Fibroblast of lung (primary cell): ENCODE measurements at places on chromosomes 2 and 18. TPM values are rescaled to one million over a fixed set of nuclear protein-coding genes. Genes with fewer than 3 reads are reported as not detected.

Gene KIAA2012
- under 0.01 TPM in 1 of 2 replicates, not detected in the other for total RNA-seq

Gene AKAIN1
- not detected in 2 replicates for total RNA-seq

Gene EVA1A
- 16.2 and 31.7 TPM in 2 replicates for total RNA-seq

Gene ATP6V1B1
- 0.77 and 2.1 TPM in 2 replicates for total RNA-seq

Gene PKDCC
- total RNA-seq = 63.9 and 70.1 TPM in 2 replicates

Gene MFF
- total RNA-seq = 77.9 and 93.0 TPM in 2 replicates

Gene HOXD3
- total RNA-seq = not detected in 2 replicates

Gene STARD6
- 0.33 TPM in 1 of 2 replicates, not detected in the other for total RNA-seq

DNA sequence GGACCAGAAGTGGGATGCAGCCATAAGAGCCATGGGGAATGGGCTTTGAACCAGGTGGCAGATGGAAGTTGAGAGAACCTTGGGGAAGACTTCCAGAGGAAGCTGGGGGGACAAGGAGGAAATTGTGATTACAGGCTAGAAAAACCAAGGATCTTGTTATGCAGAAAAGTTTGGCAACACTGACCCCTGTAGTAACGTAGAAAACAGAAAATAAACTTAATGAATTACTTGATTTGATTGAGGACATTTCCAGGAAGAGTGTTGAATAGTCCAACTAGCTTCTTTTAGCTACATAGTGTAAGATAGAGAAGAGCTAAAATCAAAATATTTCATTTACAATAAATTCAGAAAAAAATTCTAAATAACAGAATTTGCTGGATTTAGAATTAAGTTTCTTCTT is 91.9 kb upstream of the GPC1 start:
- DNase-seq = peak; percentile 29

DNA sequence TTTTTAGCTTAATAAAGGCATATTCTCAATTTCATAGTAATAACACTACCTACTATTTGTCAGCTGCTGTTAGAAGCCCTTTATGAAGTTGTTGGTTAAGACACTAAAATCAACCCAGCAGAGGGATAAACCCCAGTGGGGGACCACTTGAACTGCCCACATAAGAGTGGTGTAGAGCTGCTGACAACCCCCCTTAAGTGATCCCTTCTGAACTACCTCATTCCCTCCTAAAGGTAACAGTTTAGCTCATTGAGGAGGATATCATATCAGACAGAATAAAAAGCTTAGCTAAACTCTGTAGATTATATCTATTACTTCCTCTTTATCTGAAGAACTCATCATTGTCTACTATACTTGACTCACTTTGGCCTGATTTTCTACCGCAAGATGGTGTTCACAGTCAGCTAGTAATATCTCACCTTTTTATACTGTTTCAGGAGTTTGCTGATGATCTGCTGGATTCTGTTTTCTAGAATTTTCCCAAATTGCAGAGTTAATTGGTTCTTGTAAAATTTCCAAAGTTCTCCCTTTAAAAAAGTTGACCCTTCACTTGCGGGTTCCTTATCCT is 16.2 kb downstream of the GALM start:
- DNase-seq = no peak

- DNase-seq = peak; percentile 72
These were observed at the start of gene SETBP1 for GRCh38 chr18:44680273-44681075. TSS of gene SETBP1 (plus strand) at chr18:44680888. CDS start at chr18:44701347, 20,459 bp downstream.

DNA sequence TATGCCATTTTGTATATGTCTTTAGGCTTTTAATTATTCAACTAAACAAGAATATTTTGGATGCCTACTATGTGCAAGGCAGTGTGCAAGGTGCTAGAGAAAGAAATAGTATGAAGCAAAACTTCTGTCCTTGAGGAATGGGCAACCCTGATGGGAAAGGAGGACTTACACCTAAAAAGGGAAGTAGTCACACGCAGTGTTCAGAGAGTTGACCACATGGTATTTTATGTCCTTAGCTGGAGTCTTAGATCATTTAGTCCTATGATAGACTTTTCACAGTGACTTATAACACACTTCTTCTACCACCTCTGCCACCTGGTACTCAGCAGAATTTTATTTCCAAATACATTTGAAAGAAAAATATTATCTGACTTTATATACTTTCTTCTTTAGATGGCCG is 291.6 kb downstream of the PLCL1 start:
- DNase-seq = no peak

GRCh38 chr2:241268716-241269445 is 46.6 kb downstream of the HDLBP start:
- peak; percentile 39 for DNase-seq

DNA sequence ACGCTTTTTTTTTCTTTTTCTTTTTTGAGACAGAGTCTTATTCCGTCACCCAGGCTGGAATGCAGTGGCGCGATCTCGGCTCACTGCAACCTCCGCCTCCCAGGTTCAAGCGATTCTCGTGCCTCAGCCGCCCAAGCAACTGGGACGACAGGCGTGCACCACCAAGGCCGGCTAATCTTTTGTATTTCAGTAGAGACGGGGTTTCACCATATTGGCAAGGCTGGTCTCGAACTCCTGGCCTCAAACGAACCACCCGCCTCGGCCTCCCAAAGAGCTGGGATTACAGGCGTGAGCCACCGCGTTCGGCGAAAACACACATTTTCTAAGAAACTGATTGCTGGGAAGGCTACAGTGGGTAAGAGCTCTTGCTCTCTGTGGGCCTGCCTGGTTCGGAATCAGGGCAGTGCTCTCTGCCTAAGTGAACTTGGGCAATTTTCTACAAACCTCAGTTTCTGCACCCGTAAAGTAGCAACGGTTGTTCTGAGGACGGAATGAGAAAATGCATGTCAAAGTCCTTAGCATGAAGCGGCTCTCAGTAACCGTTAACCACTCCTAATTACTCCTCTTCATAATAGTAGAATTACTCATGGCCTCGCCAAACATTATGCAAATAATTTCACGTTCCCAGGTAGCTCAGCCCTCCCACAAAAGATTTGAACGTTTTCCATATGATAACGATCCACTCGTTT is 1.0 kb upstream of the PMAIP1 start:
- DNase-seq = peak; percentile 49

DNA sequence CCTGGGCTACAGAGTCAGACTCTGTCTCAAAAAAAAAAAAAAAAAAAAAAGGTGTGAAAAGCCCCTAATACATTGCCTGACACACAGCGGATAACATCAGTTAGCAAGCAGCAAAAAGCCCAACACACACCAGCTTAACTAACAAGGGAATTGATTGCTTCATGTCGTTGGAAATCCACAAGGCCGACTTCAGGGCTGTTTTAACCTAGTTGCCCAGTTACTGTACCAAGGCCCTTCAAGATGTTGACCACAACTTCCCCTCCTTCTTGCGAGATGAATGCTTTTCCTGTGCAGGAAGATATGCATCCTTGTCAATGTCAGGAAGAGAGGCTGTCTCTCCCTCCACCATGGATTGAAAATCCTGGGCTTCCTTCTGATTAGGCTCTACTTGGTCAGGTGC is 202.9 kb downstream of the MIB1 start:
- no peak for DNase-seq

- DNase-seq = no peak
These were observed 97.5 kb upstream of the ZFP36L2 start for GRCh38 chr2:43323857-43324256.

DNA sequence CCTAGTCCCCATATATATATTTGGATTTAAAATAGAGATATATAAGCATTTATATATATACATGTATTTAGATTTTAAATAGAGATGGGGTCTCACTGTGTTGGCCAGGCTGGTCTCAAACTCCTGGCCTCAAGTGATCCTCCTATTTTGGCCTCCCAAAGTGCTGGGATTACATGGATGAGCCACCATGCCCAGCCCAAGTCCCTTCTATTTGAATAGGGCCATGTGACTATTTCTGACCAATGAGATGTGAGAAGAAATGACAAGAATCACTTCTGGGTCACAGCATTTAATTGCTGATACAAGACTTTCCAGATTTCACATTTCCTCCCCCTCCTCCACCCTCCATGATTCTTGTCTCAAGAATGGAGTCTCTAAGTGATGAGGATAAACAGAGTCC is 6.4 kb upstream of the RBM43 start:
- DNase-seq = no peak

DNA sequence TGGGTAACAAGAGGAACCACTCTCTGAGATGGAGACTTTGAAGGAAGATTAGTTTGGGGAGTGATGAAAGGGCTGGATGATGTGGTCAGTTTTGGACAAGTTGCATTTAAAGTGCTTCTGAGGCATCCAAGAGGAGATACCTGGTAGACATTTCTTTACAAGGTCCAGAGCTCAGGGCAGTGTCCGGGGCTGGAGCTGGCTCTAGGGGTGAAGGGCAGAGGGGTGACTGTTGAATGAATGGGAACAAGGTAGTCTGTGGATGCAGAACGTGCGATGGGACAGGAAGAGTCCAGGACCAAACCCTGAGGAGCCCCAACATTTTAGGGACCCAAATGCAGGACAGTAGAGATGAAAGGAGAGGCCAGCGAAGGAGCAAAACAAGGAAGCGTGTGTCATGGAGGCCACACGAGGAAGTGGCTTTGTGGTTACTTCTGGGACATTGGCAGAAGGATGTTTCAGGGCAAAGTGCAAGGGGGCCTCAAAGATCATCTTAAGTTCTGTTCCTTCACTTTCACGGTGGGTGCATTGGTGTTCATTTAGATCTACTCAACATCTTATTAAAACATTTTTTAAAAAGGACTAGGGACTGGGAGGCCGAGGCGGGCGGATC is 13.6 kb upstream of the GPR35 start:
- no peak for DNase-seq

- DNase-seq = no peak
These were observed 119.0 kb downstream of the GALNT13 start for GRCh38 chr2:153990771-153991170.

DNA sequence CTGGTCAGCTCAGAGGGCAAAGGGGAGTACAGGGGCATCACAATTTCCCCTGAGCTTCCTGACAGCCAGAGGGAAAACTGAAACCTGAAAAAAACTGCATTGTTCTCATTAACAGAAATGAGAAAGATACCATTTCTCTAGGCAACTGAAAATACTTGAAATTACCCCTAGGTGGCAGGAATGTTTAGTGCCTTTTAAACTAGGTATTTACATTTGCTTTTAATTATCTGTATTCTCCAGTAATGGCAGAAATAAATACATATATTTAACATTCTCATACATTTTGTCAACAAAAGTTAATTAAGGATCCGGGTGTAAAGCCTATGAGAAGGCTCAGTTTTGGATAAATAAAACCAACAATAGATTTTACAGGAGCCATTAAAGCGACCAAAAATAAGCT is 34.5 kb downstream of the RPL31 start:
- DNase-seq = peak; percentile 67

DNA sequence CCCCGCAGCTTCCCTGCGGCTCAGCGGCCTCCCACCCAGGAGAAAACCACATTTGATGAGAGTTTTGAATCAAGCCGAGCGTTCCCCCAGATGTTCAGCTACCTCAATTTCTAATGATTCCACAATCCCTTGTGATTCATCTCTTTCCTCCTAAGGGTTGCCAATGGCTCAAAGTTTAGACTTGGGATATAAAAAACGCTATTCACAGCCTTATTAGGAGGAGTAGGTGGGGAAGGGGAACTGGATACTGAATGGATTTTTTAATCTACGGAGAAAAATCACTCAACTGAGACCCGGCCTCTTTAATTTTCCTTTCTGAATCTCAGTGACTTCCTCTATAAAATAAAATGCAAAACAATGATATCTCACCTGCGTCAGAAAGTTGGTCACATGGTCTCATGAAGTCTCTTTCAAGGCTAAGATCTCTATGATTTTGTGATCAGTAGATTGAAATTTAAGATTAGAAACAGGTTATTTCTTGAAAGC is 192.6 kb upstream of the TCF4 start:
- peak; percentile 64 for DNase-seq

DNA sequence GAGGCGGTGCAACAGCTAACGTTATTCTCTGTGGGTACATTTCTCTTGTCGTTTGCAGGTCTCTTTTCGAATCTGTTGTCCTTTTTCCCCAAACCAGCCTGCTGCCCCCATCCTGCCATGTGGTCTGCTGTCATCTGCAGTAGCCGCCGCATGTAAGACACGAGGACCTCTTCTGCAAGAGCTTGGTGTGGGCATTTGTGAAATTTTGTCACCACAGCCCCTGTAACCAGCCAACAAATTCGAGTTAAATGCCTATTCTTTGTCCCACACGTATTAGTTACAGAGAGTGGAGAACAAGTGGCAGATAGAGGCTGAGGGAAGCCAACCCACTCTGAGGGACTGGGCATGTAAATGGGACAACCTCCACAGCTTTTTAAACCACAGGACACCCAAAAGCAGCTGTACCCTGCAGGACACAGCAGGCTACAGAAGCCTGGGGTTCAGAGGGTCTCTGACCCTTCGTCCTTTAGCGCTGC is 35.0 kb downstream of the ITGA6 start:
- DNase-seq = no peak

DNA sequence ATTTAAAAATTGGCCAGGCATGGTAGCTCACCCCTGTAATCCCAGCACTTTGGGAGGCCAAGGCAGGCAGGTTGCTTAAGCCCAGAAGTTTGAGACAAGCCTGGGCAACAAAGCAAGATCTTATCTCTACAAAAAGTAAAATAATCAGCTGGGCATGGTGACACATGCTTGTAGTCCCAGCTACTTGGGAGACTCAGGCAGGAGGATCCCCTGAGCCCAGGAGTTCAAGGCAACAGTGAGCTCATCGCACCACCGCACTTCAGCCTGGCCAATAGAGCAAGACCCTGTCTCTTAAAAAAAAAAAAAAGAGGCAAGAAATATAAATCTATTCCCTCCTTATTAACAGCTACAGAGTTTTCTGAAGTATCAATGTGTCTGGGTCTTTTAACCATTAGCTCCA is 51.9 kb downstream of the ESCO1 start:
- no peak for DNase-seq

GRCh38 chr2:145935016-145935415 is 1415.1 kb upstream of the ZEB2 start:
- DNase-seq = no peak

- peak; percentile 97 for DNase-seq
These were observed 42.1 kb downstream of the DDX18 start for GRCh38 chr2:117856415-117857210.

- DNase-seq = no peak
These were observed 29.1 kb downstream of the ID2 start for GRCh38 chr2:8710951-8711350.

GRCh38 chr18:37317486-37317885 is 248.1 kb downstream of the CELF4 start:
- DNase-seq = no peak

- no peak for DNase-seq
These were observed 47.0 kb upstream of the CABLES1 start for GRCh38 chr18:23088310-23088709.

DNA sequence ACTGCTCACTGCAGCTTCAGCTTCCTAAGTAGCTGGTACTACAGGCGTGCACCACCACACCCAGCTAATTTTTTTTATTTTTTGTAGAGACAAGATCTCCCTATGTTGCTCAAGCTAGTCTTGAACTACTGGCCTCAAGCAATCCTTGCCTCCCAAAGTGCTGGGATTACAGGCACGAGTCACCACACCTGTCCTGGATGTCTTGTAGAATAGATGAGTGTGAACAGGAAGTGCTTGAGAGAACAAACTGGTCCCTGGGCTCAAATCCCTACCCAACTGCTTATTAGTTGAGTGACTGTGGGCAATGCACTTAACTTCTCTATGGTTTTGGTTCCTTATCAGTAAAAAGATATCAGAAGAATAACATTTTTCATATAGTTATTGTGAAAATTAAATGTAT is 34.2 kb downstream of the PKDCC start:
- no peak for DNase-seq
